ENCODE measurements at places on chromosomes 7 and 10.

DNA sequence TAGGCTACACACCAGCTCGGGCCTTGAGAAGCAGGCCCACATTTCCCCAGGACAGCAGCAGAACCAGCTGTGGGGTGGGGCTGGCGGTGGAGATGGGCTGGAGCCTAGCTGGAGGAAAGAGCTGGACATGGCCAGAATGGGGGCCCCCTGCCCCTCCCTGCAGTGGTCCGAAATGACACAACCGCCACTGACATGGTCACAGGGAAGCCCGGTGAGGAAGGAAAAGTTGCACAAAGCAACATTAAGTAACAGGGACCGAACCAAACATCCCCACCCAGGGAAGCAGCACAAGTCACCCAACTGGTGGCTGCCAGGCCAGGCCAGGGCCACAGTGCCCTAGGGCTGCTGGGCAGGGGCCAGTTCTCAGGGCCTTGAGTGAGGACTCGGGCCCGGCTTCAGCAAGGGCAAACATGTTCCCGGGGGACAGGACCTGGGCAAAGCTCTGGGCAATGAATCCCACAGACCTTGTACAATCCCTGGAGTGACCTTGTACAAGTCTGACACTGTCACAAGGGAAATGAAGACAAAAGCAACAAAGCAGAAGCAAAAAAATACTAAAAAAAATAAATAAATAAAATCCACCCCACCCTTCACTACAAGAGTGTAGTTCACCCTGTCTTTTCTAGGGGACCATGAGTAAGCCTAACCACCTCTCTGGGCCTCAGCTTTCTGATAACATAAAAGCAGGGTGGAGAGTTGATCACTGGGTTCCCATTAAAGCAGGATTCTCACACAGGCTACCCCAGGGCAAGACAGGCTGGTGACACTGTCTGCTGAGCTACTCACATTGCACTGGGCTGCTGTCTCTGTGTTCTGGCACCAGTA lies 33.0 kb downstream of the PSAP start:
- peak; percentile 18 for DNase-seq

DNA sequence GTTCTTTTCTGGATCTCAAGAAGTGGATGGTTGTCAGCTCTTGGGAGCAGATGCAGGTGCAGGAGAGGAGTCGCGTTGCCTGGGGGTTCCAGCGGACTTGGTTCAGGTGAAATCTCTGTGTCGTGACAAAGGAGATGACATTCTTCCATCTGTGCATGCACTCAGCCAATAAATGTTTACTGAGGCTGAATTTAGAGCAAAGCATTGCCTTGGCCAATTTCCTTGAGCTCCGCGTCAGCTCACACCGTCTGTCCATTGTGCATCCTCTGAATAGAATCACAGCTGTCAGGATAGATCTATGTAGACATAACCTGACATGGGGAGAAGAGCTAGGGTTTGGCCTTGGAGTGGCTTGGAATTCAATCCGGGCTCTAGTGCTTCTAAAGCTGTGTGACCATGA lies 343.7 kb downstream of the GLRX3 start:
- no peak for DNase-seq

DNA sequence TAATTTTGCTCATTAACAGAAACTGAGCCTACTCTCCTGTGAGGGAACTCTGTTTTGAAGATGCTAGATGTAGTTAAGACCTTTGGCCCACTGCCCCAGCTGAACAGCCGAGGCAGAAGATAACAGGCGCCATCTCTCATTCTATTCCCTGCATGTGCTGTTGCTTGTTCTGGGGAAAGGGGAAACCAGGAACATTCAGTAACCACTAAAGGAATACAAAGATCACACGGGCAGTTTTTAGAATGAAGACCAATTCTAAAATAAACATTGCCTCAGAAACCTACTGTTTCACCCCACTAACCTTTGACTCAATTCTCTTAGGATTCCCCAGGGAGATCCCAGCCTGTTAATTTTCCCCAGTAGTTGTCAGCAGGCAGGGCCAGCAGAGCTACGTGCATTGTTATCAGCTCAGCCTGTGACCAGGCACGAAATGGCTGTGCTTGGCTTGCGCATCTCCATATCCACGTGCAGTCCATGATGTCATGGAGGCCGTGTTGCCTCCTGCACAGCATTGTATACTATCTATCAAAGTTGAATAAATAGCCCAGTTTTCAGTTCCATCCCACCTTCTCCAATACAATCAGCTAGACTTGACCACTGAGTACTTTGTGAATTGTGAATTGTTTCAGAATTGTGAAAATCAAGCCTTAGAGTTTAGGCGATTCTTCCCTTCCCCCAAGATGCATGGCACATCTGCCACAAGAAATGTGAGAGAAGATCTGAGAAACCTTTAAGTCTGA lies 36.0 kb downstream of the ANK3 start:
- no peak for DNase-seq

GRCh38 chr7:3349126-3349525 lies 48.1 kb downstream of the SDK1 start:
- no peak for DNase-seq

GRCh38 chr7:93375603-93376002 lies 143.4 kb downstream of the VPS50 start:
- no peak for DNase-seq

DNA sequence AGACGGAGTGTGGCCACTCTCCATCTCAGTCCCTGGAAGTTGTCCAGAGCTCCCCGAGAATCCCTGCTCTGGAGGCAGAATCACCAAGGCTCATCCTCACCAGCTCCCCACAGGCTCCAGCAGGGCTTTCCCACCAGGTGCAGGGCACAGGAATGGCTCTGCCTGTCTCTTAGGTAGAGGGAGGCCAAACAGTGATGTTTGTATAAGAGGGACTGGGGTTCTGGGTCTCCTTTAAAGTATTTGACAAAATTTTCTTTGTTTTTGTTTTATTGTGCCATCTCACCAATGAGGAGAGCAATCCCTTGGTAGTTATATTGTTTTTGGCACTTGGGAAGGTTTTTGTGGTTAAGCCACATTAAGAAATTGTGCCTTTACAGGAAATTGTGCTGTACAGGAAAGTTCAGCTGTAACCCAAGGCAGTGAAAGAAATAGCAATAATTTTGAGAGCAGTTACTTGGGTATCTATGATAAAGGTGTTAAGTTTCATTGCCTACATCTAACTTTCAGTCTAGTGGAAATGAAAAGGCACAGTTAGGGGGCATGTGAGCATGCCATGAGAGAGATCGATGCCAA lies 219.3 kb upstream of the PRSS58 start:
- peak; percentile 23 for DNase-seq

DNA sequence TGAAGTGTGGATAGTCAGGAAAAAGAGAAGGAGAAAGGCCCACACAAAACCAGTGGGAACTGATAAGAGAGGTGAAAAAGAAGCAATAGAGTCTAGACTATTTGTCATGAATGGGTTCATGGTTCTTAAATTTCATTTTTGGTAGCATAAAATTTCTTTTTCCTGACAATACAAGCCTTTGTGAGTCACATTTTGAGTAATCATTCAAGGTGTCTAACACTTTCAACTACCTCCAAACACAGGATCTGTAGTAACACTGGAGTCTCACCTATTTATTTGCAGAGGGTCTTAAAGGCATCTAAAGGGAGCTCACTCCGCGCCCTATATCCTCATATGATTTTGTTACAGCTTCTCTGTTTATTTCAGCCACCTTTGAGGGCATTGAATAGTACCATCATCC lies 96.0 kb downstream of the SAMD9 start:
- no peak for DNase-seq

- no peak for DNase-seq
Observed at GRCh38 chr7:296373-296945, 6.5 kb downstream of the FOXL3 start.

- DNase-seq = no peak
Observed at GRCh38 chr10:75058161-75058560, 53.3 kb upstream of the SAMD8 start.

- no peak for DNase-seq
Observed at GRCh38 chr7:131021902-131022301, 287.9 kb upstream of the KLF14 start.

DNA sequence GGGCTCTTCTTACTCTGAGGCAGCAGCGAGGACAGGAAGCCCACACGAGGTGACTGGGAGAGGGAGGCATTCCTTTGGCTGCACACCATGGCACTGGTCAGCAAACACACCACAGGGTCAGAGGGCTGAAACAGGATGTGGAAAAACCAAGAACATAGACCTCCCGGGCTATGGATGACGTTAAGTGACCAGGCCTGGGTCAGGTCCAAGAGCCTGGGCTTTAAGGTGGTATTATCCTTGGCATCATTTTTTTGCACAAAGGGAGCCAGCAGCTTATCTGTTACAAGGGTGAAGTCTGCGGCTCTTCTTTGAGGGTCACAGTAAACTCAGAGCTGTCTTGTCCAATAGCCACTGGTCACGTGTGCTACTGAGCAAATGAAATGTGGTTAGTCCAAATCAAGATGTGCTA lies 7.0 kb downstream of the WDR91 start:
- DNase-seq = no peak

DNA sequence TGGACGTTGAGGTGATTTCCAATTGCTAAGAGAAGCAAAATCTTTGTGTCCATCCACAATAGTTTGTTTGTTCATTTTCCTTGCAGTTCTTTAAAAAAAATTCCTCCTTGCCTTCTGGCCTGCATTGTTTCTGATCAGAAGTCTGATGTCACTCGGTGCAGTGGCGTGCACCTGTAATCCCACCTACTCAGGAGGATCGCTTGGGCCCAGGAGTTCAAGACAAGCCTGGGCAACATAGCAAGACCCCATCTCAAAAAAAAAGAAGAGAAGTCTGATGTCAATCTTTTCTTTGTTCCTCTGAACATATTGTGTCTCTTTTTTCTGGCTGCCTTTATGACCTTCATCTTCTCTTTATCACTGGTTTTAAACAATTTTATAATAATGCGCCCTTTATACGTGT lies 13.5 kb upstream of the OCM start:
- DNase-seq = no peak

DNA sequence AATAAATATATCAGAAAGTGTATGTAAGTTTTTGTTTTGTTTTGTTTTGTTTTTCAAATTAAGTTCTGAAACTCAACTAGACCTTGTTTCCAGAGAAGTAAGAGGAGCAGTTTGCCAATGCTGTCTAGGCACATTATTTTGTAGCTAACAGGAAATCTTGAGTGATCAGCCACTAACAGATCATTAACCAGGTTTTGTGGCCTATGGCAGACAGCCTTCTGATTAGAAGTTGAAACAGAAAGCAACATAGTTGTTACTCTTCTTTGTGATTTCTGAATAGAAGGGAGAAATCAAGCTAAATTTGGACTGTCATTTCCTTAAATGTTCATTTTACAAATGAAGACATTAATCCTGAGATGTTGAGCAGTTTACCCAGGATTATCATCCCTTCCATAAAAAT lies 142.6 kb downstream of the PLXDC2 start:
- DNase-seq = no peak

DNA sequence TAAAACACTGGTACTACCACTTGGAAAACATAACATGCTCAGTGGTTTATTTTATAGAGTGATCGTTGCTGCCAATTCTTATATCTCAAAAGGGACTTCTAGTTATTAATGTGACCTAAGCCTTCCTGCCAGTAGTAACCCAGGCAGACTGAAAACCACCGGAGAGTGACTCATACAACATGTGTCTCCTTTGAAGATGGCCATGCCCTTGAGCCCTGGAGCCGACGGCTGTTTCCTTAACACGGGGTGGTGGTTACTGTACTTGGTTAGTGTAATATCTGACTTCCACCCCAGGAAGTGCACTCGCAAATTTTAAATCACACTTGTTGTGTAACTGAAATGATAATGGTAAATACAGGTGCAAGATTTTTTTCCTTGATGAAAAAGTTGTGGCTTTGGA lies 30.5 kb downstream of the JAKMIP3 start:
- DNase-seq = no peak

- no peak for DNase-seq
Observed at GRCh38 chr7:142298009-142298408, 40.2 kb upstream of the PRSS58 start.

DNA sequence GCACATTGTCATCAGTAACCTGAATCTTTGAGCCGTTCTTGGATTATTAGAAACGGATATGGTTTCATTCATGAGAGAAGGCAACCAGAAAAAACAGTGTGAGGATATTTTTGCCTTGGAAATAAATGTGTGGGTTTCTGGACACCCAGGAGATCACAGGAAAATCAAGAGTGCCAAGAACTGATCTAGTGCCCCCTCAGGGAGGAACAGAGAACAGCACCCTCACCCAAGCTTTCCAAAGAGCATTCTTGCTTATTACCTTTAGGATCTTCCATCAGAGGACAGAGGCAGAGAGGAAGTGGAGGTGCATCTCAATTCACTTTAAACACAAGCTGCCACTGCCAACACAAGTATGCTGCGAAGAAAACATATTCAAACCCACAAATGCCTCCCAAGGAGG lies 851.5 kb upstream of the COBL start:
- DNase-seq = no peak

DNA sequence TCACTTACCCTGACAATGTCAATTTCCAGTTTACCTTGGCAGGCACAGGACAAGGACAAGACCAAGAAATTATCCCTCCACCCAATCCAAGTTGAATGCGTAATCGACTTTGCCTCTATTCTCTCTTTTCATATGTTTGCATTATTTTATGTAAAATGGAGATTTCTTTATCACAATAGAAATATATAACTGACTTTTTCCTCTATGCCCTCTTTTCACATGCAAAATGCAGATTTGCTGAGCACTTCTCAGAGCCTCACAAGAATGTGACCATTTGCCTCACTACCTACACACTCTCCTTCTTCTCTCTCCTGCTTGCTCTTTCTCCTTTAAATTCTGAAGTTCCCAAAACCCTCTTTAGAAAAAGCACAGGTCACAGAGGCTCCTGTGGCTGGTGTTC lies 15.1 kb downstream of the CYP3A43 start:
- DNase-seq = no peak

- no peak for DNase-seq
Observed at GRCh38 chr7:55088620-55089019, 69.8 kb downstream of the EGFR start.

DNA sequence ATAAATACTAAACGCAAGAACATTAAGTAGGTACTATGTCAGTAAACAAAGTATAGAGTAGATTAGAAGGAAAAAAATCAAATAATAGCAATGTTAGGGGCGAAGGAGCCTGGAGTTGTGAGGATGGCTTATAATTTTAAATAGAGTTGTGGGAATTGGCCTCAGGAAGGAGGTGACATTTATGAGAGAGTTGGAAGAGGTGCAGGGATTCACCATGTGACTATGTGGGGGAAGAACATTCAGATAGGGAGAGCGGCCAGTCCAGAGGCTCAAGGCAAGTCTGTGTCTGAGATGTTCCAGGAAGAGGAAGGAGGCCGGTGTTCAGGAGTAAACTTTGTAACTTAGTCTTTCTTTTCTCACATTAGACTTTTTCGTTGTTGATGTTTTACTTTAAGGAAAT lies 778.6 kb upstream of the C7orf33 start:
- no peak for DNase-seq

DNA sequence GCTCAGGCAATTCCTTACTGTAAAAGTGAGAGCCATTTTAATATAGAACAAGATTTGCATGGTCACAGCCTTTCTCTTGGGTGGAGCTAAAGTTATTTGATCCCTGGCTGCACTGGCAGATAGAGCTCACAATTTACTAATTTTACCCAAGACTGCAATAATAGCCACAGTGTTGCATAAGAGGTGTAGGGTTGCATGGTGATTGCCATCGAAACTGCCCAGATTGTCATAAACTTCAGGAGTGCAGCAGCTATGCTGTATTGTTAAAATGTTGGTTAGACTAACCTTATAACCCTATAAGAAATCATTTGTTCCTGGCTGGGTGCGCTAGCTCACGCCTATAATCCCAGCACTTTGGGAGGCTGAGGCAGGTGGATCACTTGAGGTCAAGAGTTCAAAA lies 50.0 kb downstream of the VCL start:
- DNase-seq = no peak

Measured in CD4-positive, alpha-beta T cell treated with Interleukin-4 for 4 hours (primary cell).